ENCODE measurements at places on chromosomes 1 and 21.

DNA sequence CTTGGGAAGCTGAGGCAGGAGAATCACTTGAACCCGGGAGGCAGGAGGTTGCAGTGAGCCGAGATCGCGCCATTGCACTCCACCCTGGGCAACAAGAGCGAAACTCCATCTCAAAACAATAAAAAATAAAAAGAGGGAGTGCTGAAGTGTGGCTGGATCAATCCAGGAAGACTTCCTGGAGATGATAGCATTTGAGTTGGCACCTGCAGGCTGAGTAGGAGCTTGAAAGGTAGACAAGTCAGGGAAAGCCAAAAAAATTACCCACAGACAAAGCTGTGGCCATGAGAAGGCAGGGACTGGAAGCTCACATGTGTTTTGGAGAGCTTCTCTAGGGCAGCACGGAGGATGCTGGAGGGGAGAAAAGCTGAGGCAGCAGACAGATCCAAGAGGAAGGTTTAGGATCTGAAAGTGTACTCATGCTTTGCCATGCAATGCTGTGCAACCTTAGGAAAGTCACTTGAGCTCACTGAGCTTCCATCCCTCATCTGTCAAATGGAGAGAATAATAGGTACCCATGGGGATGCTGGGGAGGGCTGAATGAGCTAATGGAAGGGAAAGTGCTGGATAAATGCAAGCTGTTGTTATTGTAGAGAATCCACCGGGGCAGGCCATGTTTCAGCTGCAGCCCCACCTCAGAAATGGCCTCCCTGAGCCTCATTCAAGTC lies 26.0 kb upstream of the SYNC start:
- no peak for DNase-seq

DNA sequence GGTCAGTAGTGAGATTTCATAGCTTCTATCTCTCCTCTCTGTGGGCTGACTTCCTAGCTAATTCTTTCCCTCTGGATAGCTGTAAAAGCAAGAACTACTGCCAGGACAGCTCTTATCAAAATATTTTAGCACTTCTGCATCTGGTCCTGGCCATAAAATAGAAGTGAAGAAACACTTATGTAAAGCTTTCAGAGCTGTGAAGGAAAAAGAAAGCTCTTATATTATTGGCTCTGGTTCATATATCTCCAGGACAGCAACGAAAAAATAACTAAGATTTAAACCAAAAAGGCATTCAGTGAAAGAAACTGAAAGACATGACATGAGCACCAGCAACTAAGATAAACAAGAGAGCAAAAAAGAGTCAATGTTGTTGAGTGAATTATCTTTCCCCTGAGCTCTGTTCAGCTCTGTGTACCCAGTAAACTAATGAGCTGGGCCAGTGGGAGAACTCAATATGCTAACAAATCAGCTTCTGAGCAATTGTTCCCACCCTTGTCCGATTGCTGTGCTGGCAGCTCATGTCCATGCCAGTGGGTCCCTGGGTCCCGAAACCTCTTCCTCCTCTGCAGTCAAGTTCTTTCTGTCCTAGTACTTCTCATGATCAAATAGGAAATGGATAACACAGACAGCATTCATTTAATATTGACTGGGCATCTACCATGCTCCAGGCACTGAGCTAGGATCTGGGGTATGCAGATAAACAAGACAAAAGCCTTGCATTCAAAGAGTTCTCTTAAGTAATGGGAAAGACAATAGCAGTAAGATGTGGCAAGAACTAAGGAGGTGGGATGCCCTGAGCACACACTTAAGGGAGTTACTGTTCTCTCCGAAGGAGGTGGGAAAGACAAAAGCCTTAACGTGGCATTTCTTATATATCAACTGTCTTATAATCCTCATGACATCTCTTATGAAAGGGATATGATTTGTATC lies 45.3 kb upstream of the MAN1A2 start:
- no peak for DNase-seq

- no peak for DNase-seq
Measured at GRCh38 chr1:84632673-84633434, 57.4 kb downstream of the SSX2IP start.

DNA sequence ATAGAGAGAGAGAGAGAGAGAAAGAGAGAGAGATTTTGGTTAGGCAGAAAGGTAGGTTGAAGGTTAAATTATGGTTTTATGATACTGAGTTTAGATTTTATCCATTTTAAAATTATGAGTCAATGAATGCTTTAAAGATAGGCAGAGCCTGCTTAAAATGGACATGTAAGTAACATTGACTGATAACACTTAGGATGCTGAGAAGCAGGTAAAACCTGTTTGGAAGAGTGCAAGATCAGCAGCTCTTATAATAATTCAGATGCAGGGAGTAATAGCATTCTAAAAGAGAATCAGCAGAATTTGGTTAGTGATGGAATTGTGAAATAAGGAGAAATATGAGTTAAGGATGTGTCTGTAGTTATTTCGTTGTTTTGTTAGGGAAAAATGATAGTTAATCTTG lies 446.6 kb downstream of the PLA2G4A start:
- DNase-seq, result no peak

GRCh38 chr1:187685333-187685732 lies 856.6 kb downstream of the PLA2G4A start:
- no peak for DNase-seq

- DNase-seq, result no peak
Measured at GRCh38 chr1:206694171-206695124, 9.7 kb downstream of the MAPKAPK2 start.

DNA sequence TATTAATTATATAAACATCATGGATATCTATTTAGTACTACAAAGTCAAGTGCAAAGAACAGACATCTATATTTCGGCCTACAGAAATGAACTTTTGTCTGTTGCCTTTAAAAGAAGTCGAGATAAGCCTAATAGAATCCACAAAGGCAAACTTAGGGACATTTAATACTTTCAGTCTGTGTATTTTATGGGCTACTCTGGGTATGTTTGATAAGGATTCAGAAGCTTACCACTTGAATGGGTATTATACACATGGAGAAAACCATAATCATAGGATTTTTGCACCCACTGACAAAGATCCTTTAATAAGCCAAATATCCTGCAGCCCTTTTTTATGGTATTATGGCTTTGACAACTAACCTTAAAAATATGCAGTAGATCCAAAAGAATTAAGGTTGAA lies 224.8 kb downstream of the LMO4 start:
- DNase-seq, result no peak

GRCh38 chr1:148158341-148159003 lies 6.4 kb upstream of the NBPF11 start:
- no peak for DNase-seq

GRCh38 chr1:178057912-178058534 lies 35.9 kb upstream of the RASAL2 start:
- no peak for DNase-seq

DNA sequence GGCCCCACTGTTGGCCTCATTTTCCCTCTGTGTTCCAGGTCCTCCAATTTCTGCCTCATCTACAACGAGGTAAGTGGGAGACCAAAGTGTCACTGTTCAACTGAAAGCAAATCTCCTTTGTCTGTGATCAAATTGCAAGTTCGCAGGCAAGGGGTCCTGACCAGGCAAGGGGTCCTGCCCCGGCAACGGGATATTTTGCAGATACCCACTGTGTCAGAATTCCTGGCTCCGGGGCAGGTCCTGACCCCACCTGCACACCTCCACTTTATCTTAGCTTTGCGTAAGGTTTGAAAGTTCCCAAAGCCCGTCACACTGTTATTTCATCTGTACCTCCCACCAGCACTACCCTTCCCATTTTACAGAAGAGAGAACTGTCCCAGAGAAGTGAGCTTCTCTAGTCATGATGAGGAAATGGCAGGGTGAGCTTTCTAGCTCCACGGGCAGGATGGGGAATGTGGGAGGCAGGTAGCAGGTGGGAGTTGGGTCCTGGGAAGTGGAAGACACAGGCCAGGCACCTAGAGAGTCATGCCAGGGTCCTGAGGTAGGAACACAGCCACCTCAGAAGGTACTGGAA lies 32.0 kb upstream of the CSF1 start:
- no peak for DNase-seq

DNA sequence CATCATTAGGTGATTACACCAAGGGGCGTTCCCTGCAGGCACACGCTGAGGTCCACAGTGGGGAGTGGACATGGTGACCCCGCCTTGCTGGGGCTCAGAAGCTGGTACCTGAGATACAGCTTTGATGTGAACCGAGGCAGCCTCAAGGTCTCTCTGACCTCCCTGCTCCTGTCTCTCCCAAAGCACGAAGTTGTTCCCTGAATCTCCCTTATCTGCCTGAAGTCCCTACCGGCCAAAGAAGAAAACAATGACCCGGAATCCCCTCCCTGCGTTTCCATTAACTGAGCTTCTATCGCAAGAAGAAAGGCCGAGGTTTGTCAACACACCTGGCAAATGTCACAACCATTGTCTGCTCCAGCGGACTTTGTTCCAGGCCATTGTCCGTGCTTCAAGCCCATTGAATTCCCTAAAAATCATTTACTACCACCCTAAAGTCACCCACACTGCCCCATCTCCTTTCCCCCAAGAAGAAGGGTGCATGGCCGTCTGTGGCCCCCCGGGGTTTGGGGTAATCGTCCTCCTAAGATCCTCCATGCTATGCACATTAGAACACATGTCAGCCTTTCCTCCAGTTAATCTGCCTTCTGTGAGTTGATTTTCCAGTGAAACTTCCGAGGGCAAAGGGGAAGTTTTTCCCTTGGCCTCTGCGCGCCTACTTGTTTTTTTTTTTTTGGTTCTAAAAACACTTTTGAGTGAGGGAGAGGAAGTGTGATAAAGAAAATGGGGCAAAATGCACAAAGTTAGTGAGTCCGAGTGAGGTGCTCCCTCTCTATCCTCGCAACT lies 48.1 kb upstream of the COL18A1 start:
- DNase-seq, result no peak

DNA sequence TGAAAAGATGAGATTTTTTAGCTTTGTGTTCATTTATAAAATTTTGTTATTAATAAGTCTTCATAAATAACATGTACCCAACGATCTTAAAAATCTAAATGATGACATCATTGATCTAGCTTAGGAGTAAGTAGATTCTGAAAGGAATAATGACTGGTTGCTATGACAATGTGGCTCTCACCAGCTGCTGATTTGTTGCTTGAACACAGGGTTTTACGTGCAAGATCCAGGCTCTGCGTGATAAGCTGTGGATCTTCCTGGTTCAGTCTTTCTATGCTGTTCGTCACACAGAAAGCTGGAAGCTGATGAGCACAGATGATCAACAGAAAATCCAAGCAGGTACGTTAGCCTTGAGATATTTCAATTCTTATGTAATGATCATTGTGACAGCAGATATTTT lies 49.1 kb upstream of the C1orf146 start:
- DNase-seq, result peak; percentile 68

GRCh38 chr1:173768206-173768605 lies 53.4 kb downstream of the KLHL20 start:
- no peak for DNase-seq

DNA sequence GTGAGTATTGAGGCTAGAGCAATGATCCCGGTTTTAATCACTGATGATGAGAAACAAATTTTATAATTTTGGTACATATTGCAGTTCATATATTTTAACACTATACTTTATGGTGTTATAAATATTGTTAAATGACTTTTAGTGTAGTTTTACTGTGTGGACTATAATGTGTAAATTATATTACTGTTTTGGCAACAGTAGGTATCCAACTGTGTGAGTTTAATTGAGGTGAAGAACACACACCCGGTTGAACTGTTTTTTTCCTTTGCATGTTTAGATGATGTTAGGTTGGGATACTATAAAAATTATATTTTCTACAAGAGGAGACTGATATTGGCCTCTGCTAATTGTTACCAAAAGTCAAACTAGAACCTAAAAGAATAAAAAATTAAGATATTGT lies 166.5 kb downstream of the SDCCAG8 start:
- no peak for DNase-seq

DNA sequence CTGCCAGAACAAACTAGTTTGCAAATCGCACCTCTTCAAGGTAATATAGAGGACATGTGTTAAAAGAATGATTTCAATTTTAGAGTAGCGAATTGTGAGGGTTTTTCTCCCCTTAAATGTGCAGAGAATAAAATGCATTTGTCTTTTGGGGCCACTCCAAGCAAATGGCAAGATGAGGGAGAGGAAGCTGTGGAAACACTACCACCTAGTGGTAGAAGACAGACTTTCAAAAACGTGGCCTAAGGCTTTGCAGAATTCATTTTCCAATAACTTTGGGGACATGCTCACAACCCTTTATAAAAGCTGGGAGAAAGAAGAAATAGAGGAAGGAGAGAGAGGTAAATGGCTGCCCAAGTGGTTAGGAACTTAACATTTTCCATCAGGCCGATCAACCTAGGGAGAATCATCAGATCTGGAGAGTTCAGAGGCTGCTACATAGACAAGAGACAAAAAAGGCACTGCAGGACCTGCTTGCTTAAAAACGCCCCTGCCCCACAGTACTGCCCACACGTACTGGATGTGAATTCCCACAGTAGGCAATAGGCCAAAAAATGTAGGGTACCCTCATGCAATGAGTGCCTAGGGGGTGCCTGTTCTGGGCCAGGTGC lies 15.7 kb upstream of the RCAN1 start:
- DNase-seq, result peak; percentile 69

GRCh38 chr1:224867715-224868114 lies 61.8 kb upstream of the DNAH14 start:
- no peak for DNase-seq

DNA sequence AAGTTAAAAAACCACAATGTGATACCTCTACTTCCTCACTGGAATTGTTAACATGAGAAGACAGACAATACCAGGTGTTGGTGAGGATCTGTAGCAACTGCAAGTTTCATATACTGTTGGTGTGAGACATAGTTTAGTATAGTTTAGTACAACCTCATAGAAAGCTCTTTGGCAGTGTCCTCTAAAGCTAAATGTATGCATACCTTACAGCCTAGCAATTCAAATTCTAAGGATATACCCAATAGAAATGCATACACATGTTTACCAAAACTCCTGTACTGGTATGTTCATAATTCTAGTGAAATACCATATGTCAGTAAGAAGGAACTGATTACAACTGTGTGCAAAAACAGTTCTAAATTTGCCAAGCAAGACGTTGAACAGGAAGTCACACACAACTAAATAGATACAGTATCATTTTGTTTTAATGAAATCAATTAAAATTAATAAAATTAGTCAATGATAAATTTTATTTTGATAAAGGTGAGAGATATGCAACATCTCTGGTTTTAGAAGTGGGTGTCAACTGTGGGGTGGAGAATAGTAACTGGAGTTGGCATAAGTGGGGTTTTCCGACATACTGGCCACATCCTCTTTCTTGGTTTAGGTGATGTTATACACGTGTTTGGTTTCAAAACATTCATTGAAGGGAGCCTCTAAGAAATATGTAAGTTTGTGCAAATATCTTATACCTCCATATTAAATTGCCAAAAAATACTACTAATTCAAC lies 450.7 kb downstream of the PTPRC start:
- DNase-seq, result no peak

DNA sequence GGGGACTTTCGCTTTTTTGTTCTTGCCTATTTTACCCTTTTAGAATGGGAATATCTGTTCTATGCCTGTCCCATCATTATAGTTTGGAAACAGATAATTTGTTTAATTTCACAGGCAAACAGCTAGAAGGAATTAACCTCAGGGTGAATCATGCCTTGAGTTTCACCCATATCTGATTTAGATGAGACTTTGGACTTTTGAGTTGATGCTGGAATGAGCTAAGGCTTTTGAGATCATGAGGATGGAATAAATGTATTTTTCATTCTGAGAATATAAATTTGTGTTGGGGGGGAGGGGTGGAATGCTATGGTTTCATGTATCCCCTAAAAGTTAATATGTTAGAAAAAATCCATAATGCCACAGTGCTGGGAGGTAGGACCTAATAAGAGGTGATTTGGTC lies 56.1 kb upstream of the TACSTD2 start:
- DNase-seq, result no peak

- no peak for DNase-seq
Measured at GRCh38 chr1:202067188-202067974, 55.3 kb upstream of the GPR37L1 start.

GRCh38 chr1:6483017-6483760 lies 8.3 kb downstream of the PLEKHG5 start:
- no peak for DNase-seq

- DNase-seq, result peak; percentile 59
Measured at GRCh38 chr1:205248793-205249601, 21.3 kb downstream of the TMCC2 start.

Data from D341Med (cell line).